Mucosa of gallbladder (tissue), 1 donor: ENCODE measurements at places on chromosomes 12 and 14. TPM values are rescaled to one million over a fixed set of nuclear protein-coding genes. Genes with fewer than 3 reads are reported as not detected.
A peak's percentile ranks its signal among the peaks of the same experiment; 100 is the strongest.

GALNT9 gene
- 0.12 TPM for total RNA-seq

ZCCHC8 gene
- 19.0 TPM for total RNA-seq

- DNase-seq = no peak
Measured at GRCh38 chr12:28457785-28458184, 267.5 kb downstream of the CCDC91 start.

DNA sequence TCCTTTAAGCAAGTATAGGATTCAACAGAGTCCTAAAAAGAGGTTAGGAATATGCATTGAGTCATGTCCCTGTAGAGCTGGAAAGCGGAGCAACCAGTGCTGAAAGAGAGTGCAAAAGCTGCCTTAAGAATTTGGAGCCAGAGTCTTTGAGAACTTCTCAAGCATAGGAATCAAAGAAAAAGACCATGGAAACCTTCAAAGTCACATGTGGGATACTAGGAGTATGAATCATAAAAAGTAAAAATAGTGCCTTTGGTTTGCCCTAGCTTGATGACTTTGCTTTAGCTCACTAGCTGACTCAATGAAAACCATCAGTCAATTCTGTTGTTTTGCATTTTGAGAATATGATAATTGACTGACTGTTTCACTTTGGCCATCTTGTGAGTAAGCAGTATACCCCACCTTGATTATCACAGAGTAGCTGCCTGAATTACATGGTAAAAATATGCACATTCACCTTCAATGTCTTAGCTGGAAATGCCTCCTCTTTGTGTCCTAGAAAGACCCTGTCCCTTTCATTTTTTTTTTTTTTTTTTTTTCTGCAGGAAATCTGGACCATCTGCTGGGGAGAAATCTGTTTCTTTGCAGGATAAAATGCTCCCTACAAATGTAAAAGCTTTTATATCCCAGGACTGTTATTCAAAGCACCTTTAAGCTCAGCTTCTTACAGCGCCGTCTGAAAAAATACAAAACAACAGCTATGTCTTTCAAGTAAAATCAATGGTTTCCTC lies 248.6 kb upstream of the KRR1 start:
- DNase-seq = no peak

- no peak for DNase-seq
Measured at GRCh38 chr12:24424889-24425600, 475.6 kb upstream of the SOX5 start.

- DNase-seq = no peak
Measured at GRCh38 chr12:23585782-23586163, 363.7 kb downstream of the SOX5 start.

GRCh38 chr14:92316937-92317336 lies 6.0 kb upstream of the SLC24A4 start:
- DNase-seq = no peak

- DNase-seq = no peak
Measured at GRCh38 chr12:71456316-71456715, 16.7 kb downstream of the LGR5 start.

- no peak for DNase-seq
Measured at GRCh38 chr12:45214071-45214470, 1.8 kb upstream of the ANO6 start.

DNA sequence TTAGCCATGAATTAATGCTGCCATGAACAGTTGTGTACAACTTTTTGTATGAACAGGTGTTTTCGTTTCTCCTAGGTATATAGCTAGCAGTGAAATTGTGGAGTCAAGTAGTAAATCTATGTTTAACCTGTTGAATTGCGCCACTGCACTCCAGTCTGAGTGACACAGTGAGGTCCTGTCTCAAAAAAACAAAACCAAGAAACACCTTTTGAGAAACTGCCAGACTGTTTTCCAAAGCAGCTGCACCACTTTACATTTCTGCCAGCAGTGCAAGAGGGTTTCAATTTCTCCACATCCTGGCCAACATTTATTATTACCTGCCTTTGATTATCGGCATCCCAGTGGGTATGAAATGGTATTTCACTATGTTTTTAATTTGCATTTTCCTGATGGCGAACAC lies 3.3 kb upstream of the PLEKHG3 start:
- DNase-seq = no peak

GRCh38 chr14:57987051-57987450 lies 121.2 kb upstream of the SLC35F4 start:
- no peak for DNase-seq

FCF1 gene
- 37.3 TPM for total RNA-seq

DNA sequence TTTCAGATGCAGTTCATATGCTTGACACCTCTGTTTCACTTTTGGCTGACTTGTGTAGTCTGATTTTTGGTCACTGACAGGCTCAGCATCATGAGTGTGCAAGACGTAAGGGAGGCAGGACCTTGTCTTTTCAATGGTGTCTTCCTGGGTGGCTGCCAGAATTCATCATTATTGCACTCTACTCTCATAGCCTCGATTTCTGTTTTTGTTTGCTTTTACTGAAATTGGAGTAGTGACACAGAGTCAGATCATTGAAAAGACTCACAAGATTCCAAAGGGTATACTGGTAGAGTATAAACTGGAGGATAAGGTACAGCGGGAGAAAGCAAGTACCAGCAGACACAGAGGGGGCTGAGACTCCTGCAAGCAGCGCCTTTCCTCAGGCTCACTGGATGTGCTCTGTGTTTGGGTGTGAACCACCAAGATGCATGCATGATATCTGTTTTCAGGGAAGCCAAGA lies 126.3 kb upstream of the FGD4 start:
- DNase-seq = no peak

- peak; percentile 38 for DNase-seq
Measured at GRCh38 chr14:77000340-77001270, 27.9 kb downstream of the IRF2BPL start.

- DNase-seq = no peak
Measured at GRCh38 chr14:36504771-36505175, 15.3 kb downstream of the NKX2-1 start.

DNA sequence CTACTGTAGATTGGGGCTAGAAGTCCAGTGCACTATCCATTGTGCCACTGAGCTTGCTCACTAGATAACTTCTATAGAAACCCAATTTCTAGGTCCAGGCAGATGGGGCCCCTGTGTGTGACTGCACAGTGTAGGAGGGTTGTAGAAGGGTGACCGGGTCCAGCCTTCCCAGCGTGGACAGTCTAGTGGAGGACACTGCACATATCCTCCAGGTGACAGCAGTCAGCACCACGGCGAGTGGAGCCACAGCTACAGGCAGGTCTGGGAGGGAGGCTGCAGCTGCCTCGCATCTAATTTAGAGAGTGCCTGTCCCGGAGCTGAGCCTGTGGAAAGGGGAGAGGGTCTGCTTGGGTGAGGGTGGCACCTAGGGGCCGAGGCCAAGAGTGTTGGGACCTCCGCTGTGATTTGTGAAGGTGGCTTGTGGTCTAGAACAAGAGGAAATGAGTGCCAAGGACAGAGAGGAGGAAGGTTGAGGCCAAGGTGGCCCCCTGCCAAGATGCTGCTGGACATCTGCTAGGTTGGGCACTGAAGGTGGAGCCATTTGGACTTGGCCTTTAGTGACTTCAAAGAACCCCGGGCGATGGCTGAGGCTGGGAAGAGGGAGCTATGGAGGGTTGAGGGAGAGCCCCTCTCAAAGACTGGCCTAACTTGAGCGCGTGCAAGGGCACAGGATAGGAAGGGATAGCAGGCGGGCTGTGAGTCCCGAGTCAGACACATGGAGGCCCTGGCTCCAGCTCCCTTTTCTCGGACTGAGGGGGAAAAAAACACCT lies 46.0 kb upstream of the TRAF3 start:
- no peak for DNase-seq

KRT73 gene
- total RNA-seq = not detected

CAPS2 gene
- total RNA-seq = 12.4 TPM

DNA sequence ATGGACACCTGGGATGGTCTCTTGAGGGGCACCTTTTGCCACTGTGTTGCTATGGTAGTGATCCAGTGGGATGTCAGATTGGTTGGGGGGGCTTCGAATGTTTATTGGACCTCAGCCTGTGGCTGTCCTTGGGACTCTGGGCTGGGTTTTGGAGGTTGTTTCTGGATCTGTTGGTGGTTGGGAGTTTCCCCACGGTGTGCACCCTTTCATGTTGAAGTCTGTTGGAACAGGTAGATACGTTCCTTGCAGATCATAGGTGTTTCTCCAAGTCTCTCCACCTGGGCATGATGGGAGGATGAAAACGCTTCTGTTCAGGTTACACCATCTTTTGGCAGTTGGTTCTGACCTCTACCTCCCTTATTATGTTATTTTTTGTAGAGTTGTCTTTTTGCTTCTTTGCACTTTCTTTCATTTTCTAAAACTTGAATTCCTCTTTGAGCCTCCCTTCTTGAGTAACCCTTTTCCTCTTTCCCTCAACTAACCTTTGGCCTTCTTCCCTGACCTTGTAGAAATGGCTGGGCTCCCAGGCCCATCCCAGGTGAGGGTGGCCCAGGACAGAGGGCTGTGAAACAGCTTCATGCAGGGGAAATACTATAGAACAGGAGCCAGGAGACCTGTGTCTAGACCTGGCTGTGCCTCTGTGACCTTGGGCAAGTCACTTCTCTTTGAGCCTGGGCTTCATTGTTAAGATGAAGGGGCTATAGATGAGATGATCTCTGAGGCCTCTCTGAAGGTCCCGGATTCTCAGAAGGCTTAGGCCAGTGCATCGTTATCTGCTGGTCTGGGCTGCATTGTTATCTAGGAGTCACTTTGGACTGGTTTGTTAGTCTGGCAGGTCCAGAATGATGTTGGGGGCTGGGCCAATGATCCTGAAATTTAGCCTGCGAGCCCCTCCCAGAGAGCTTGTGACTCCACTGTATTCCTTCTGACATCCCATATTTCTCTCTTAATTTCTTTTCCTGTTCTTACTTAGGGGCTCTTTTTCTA lies 2.0 kb downstream of the ATN1 start:
- DNase-seq = no peak

DNA sequence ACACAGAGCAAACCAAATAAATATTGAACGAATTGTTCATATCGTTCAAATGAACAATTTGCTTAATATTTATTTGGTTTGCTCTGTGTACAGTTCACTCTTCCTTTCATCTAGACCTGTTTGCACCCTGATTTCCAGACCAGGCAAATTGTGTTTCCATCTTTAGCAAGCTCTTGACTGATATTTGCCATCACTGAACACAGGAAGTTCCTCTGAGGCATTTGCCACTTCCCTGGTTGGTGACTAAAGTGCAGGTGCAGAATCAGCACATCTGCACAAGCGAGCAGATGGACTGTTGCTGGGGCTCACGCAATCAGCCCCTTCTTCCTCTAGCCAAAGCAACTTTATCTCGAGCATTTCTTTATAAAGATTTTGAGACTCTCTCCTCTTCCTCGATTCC lies 112.9 kb downstream of the DAAM1 start:
- no peak for DNase-seq

OR8S1 gene
- total RNA-seq = not detected

DNA sequence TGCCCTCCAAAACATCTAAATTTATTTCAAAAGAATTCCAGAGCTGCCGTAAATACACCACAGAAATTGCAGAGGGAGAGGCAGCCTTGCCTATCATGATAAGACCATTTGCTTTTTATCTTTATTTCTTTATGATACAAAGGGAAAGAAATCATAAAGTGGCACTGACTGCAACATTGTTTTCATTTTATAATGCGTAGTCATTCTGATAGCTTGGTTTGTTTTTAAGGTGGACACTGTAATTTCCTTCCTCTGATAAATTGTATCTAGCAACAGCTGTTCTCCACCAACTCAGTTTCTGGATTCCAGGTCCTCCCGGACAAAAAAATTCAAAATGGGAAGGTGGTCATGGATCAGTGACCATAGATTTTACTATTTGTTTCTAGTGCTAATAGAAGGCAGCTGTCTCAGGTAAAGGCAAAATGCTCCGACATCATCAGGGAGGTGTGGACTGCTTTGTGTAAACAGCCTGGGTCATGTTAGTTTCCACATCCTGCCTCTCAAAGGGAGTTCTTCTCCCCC lies 623 bp upstream of the TSPAN8 start:
- peak; percentile 27 for DNase-seq

GPR132 gene
- 3.7 TPM for total RNA-seq

AMN gene
- 204 TPM for total RNA-seq

GRCh38 chr12:7376196-7376595 lies 67.8 kb downstream of the CD163L1 start:
- DNase-seq = no peak

TAS2R8 gene
- not detected for total RNA-seq

- DNase-seq = no peak
Measured at GRCh38 chr12:89833337-89834252, 125.0 kb upstream of the ATP2B1 start.

DNA sequence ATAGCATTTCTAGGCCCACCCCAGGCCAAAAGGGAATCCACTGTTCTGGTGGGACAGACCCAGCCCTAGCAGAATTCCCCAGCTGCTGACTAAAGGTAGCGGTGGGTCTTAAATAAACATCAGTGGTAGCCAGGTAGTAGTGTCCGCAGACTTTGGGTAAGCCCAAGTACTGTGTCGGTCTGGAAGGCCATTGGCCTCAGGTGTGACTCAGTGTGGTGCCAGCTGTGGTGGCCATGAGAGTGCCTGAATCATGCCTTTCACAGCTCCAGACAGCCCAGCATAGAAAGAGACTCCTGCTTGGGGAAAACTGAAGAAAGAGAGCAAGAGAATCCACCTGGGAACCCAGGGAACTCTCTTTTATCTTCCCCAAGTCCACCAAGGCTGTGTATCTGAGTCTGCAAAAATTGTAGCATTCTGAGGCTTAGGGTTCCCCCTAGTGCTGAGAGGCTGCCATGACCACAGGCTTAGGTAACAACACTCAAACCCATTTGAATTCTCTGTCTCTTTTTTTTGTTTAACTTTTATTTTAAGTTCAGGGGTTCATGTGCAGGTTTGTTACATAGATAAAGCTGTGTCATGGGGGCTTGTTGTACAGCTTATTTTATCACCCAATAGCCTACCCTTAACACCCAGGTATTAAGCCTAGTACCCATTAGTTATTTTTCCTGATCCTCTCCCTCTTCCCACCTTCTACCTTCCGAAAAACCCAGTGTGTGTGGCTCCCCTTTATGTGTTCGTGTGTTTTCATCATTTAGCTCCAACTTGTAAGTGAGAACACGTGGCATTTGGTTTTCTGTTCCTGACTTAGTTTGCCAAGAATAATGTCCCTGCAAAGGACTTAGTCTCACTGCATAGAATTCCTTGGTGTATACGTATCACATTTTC lies 16.7 kb upstream of the CD163L1 start:
- peak; percentile 58 for DNase-seq

ANKS1B gene
- total RNA-seq = 10.6 TPM

DNA sequence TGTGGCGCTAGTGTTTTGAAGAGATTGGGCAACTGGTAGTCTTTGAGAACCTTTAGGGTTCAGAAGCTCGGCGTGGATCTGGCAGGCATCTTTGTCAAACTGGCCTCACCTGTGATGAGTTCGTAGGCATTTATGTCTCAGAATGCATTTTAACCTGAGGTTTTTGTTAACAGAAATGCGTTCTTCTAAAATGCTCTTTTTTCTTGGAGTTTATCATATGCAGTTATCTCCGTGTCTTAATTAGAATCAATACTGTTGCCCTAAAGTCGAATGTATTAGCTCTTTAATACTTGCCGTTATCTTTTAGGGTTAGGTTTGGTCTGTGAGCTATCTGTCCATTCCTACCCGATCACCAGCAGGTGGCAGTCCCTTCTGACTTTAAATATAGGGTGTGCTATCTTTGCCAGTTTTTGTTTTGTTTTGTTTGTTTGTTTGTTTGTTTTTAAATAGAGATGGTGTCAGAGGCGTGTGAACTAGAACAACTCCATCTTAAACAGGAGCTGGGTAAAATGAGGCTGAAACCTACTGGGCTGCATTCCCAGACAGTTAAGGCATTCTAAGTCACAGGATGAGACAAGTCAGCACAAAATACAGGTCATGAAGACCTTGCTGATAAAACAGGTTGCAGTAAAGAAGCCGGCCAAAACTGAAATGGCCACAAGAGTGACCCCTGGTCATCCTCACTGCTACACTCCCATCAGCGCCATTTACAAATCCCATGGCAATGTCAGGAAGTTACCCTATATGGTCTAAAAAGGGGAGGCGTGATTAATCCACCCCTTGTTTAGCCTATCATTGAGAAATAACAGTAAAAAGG lies 1.4 kb downstream of the ATF1 start:
- DNase-seq = peak; percentile 43
